ENCODE measurements at places on chromosomes 12 and 14.

DNA sequence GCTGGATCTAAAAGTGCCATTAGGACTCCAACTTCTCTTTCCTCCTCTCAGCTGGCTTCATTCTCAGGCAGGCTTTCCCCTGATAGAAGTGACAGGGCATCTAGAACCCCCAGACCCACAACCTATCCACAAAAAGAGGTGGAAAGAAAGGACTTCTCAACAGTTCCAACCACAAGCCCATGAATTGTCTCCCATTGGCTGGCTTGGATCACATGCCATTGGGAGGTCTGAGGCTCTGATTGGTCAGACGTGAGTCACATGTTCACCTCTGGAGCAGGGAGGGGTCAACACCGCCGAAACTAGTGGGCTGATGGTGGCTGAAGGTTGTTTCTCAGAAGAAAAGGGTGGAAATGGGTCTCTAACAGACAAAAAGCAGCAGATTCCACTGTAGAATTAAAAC is 47.2 kb downstream of the DRAM1 start:
- peak; percentile 60 for DNase-seq

- DNase-seq: no peak
Measured at GRCh38 chr12:24134092-24134491, 184.6 kb upstream of the SOX5 start.

GRCh38 chr14:99562856-99563748 is 40.9 kb downstream of the CCDC85C start:
- DNase-seq: no peak

- DNase-seq: peak; percentile 74
Measured at GRCh38 chr12:52278575-52279421, 4.4 kb downstream of the KRT86 start.

DNA sequence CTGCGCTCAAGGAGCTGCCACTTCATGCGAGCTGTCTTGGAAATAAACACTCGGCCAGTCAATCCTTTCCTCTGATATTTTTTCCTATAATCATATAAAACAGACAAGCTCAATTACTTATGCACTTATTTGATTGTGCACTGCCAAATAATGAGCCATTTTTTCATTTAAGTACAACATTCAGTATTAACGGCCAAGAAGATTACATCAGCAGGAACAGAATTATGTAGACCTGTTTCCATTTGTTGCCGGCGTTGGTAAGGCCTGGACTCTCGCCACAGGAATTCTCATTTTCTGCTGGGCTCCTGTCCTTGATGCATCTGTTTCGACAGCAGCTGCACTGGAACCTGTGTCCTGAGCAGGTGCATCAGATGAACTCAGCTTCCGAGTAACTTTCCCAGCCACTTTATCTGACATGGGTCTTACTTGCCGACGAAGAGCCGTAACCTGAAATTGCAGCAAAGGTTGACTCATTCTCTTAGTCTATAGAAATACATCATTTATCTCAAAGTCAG is 110.2 kb downstream of the KIF21A start:
- DNase-seq: no peak

DNA sequence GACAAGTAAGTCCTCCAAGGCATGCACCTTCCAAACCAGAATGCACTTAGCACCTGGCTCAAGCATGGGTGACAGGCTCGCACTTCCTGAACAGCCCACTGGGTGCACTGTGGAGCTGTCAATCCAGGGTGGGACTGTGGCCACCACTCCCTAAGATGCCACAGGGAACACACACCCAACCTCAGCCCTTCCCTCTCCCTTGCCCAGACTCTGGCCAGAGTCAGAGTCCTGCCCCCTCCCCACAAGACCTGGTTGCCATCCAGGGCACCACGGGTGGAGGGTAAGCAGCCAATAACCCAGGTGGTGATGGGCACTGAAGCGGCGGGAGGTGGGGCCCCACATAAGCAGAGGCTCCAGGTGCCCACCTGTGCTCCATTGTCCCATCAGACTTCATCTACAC is 160.6 kb downstream of the MYRFL start:
- peak; percentile 9 for DNase-seq

GRCh38 chr14:97538749-97539410 is 741.7 kb downstream of the VRK1 start:
- no peak for DNase-seq

- peak; percentile 81 for DNase-seq
Measured at GRCh38 chr12:69897744-69898143, 72.7 kb downstream of the MYRFL start.

DNA sequence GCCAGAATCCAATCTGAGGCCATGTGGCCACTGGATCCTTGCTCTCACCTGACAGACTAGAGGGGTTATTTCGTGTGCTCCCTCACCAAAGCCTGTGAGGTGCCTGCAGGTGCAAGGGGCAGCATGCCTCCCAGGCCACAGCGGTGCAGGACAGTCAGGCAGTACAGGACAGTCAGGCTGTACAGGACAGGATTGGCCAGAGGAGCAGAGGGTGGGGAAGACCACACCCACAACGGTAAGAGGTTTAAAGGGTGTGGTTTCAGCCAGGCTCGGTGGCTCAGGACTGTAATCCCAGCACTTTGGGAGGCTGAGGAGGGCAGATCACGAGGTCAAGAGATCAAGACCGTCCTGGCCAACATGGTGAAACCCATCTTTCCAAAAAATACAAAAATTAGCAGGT is 3.1 kb upstream of the BRF1 start:
- DNase-seq: no peak

DNA sequence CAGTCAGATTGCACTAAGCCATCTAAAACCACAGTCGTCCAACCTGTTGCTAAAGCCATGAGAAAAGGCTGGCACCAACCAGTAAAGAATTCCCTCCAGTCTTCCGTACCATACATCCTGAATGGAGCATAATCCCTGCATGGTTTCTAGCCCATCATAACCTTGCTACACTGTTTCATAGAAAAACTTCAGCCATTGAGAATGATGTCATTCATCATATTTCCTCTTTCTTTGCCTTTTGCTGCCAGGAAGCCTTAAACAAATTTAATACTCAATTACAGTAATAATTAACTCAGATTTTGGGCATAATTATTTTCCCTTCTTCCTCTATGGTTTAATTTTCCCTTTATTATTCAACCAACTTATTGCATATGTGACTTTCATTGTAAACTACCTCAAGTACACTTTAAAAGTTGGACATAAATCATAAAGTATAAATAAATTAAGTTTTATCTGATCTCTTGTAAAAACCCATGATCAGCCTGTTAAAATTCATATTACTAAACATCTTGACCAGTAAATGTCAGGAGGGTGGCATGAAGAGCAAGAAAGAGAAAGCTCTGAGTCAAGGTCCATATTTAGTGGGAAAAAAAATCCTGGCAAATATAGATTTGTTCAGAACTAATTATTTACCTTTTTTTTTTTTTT is 264.7 kb downstream of the ZFP36L1 start:
- DNase-seq: no peak

- no peak for DNase-seq
Measured at GRCh38 chr14:29462772-29463171, 464.9 kb downstream of the PRKD1 start.

GRCh38 chr14:100828031-100828769 is 2.3 kb downstream of the MEG3 start:
- peak; percentile 74 for DNase-seq

- no peak for DNase-seq
Measured at GRCh38 chr14:96688629-96689028, 108.6 kb upstream of the VRK1 start.

- peak; percentile 45 for DNase-seq
Measured at GRCh38 chr14:102824832-102825231, 47.6 kb downstream of the TRAF3 start.

DNA sequence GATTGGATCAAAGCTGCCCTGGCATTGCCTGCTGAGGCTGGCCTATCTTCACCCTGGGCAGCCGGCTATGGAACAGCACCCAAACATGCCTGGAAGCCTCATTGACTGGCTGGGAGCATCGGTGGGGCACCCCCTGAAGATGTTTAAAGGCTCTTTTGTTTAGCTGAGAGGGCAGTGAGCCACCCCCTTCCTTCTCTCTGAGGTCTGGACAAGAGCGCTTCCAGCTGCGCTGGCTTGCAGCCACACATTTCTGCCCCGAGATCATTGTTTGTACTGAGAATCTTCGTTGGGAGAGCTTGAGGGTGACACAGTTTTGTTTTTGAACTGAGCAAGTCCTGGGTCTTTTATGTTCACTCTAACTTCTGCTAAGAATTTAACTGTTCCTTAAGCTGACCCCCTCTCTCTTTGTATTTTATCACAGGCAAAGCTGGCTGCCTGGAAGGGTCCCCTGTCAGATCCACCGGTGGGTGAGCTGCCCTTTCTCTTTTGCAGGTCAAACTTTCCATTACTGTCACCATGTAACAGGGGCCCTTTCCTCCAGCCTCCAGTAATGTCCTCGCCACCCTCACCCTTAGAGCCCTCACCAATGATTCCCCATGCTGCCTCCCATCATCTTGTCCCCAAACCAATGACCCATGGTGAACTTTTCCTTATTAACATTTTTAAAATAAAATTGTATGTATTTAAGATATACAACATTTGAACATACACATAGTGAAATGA is 212.2 kb downstream of the KIF26A start:
- DNase-seq: no peak

GRCh38 chr12:68482660-68483059 is 128.0 kb upstream of the RAP1B start:
- no peak for DNase-seq

DNA sequence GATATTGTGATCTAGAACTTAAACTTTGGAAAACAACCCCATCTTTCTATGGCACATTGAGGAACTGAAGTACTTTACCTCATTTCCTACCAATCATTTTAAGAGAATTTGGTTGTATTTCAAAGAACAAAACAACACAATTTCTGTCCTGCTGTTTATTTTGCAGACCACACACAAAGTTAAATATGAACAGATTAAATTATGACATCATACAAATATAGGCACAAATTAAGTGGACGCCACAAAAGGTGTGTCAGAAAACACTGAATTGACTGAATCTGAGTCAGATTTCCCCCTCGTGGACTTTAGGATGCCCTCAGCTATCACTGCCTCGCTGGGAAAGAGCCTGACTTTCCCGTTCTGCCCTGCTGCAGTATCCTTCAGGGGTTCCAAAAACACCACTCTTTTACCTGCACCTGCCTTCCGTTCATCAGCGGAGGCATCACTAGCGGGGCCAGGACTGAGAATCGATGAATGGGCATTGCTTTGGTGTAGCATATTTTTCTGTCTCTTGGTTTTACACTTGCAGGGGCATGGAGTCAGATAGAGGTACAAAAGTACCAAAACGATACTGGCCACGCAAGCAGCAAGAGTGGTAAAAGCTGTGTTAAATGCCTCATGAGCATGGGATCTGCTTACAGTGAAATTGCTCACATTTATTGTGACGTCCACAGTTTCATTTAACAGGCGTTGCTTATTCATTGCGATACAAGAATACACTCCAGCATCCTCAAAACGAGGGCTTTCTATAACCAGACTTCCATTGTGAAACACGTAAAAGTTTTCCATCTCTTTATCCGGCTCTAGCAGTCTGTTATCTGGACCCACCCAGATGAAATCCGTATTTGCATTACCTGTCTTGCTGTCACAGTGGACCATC is 2.0 kb upstream of the PCED1B start:
- no peak for DNase-seq

- DNase-seq: no peak
Measured at GRCh38 chr12:132044661-132045412, 95.1 kb downstream of the EP400 start.

GRCh38 chr12:45439039-45439438 is 223.1 kb downstream of the ANO6 start:
- DNase-seq: peak; percentile 16

GRCh38 chr14:89425931-89426330 is 8.9 kb upstream of the FOXN3 start:
- DNase-seq: peak; percentile 99

DNA sequence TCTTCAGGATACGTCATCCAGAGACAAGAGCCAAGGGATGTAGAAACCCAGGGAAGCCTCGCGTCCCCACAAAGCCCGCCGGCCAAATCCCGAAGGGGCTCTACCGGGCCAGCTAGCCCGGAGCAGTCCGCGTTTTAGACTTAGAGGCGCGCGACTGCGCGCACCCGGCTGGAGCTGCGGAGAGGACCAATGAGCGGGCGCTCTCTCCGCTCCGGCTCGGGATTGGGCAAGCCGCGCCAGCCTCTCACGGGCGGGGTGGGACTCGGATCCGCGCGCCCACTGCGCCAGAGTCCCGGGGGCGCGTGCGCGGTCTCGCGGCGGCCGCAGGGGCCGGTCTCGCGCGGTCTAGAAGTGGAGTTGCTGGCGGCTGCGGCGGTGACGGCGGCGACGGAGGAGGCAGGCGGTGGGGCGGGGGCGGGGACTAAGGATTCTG is 241 bp upstream of the PALS1 start:
- peak; percentile 98 for DNase-seq

DNA sequence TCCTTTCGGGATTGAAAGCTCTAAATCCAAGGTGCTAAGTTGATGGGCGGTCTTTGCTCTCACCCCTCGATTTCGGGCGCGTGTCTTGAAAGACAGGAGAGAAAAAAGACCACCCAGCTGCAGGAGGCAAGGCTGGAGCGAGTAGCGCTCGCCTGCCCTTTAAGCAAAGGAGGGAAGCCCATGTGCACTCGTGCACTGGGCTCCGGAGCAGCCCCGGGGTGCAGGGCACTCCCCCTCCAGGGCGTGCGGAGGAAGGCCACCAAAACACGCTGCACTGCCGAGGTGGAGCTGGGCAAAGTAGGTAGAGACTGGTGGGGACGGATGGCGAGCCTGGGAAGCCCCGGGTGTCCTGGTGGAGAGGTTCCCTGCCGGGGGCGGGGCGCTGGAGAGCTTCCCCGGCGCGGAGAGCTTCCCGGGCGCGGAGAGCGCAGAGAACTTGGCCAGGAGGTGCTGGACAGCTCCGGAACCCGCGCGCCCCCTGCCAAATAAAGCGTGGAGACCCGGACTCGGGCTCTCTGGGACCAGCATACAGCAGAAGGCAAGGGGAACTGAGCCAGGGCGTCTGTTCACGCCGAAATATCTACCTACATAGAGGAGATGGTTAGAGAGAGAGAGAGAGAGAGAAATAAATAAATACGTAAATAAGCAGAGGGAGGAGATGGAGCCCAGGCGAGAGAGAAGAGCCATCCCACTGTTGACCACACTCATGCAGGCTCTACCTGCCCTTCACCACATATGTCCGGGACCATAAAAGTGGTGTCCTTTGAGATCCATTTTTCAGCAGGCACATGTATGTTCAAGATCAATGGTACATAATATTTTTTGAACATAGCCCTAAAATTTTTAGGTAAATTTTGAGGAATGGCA is 662 bp upstream of the NELL2 start:
- peak; percentile 5 for DNase-seq

GRCh38 chr12:53530920-53531319 is 23.6 kb upstream of the NPFF start:
- peak; percentile 68 for DNase-seq

DNA sequence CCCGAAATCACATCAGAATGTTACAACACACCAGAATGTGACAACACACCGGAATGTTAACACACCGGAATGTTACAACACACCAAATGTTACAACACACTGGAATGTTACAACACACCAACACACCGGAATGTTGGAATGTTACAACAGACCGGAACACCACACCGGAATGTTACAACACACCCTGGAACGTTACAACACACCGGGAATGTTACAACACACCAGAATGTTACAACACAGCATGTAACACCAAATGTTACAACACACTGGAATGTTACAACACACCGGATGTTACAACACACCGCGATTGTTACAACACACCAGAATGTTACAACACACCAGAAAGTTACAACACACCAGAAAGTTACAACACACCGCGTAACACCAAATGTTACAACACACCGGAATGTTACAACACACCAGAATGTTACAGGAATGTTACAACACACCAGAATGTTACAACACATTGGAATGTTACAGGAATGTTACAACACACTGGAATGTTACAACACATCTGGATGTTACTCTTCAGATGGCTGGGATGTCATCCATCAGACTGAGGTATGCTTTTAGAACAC is 21.1 kb downstream of the CHFR start:
- DNase-seq: peak; percentile 55

Measured in EL (cell line).